ENCODE measurements at places on chromosomes 12 and 14.

GRCh38 chr14:34258318-34258717 lies 203.7 kb downstream of the SPTSSA start:
- peak; percentile 64 for DNase-seq

DNA sequence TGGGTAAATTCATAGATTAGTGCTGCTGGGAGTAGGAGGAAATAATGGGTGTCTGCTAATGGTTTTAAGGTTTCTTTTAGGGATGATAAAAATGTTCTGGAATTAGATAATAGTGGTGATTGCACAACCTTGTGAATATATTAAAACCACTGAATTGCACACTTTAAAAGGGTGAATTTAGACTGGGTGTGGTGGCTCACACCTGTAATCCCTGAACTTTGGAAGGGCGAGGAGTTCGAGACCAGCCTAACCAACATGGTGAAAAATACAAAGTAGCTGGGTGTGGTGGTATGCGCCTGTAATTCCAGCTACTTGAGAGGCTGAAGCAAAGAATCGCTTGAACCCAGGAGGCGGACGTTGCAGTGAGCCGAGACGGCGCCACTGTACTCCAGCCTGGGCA lies 1.3 kb downstream of the RAD52 start:
- DNase-seq: no peak

GRCh38 chr12:54160089-54160488 lies 28.7 kb downstream of the SMUG1 start:
- DNase-seq: no peak

DNA sequence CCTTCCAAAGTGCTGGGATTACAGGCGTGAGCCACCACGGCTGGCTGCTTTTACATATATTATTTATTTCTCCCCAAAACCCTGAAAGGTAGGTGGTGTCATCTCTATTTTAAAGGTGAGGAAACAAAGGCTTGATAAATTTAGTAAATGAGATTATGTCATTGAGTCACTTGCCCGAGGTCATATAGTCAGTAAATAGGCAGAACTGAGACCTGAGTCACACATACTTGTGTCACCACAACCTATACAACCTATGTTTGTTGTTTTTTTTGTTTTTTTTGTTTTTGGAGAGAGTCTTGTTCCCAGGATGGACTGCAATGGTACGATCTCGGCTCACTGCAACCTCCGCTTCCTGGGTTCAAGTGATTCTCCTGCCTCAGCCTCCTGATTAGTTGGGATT lies 12.8 kb downstream of the TSFM start:
- DNase-seq: no peak

DNA sequence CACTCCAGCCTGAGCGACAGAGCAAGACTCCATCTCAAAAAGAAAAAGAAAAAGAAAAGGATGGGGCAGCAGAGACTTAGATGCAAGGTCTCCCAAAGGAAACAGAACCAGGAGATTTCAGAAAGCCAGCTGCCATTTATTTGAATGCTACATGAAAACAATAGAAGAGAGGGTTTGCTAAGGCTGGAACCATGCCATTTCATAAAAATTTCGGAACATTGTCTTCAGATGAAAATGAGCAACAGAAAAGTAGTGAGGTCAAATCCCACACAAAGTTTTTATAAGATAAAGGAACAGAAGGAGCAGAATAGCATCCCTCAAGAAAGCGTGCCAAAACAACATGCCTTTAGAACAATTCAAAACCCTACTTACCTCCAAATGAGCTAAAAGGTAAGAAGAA lies 175.3 kb downstream of the ETV6 start:
- DNase-seq: no peak

DNA sequence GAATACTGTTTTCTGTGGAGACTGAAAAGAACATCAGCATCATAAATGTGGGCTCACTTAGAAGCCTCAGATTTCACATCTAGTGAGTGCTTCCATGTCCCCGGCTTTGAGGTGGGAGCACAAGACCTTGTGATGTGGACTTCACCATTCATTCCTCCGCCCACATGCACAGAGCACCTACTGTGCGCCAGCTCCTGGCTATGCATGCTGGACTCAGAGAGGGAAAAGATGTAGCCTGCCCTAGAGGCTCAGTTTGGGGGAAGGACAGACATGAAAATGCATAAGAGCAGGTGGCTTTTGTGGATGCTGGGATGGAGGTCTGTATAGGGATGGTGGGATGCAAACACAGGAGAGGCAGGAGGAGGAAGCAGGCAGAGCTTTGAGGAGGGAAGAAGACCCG lies 65.0 kb downstream of the SERPINA3 start:
- DNase-seq: no peak

GRCh38 chr14:72738161-72738611 lies 155.7 kb downstream of the DPF3 start:
- no peak for DNase-seq

Data from T1000 (cell line).